T-helper 17 cell (primary cell): ENCODE measurements at places on chromosomes 5 and 9.

GRCh38 chr5:98927242-98927988 is 1.4 kb downstream of the CHD1 start:
- DNase-seq, result peak; percentile 49

DNA sequence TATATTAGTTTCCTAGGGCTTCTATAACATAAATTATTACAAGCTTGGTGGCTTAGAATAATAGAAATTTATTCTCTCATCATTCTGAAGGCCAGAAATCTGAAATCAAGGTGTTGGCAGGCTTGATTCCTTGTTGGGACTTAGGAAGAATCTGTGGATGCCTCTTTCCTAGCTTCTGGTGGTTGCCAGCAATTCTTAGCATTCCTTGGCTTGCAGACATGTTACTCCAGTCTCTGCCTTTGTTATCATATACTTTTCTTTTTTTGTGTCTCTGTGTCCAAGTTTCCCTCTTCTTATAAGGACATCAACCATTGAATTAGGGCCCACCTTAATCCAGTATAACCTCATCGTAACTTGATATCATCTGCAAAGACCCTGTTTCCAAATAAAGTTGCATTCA is 31.4 kb downstream of the CTNNA1 start:
- no peak for DNase-seq

- no peak for DNase-seq
Observed at GRCh38 chr9:74554751-74555419, 57.8 kb downstream of the RORB start.

DNA sequence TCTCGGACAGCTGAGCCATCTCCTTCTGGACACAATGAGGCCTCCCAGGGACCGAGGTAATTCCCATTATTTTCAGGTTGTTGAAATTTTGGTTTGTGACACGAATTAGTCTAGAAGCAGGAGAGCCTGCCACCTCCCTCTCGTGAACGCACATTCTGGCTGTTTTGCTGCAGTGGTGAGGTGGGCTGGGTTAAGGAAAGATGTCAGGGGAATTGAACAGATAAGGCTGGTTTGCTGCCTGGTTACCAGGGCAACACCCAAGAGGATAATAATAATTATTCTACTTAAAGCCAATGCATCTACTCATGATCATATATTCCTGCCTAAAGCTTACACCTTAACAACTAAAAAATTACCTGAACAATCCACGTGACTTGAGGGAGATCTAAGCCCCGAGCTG is 38.1 kb downstream of the DDX31 start:
- DNase-seq, result no peak
